ENCODE measurements at places on chromosomes 1 and 21. TPM values are rescaled to one million over a fixed set of nuclear protein-coding genes. Genes with fewer than 3 reads are reported as not detected.

Gene OTUD7B
- 18.8 TPM for total RNA-seq

- DNase-seq = no peak
Measured at GRCh38 chr1:64848803-64849202, 103.9 kb downstream of the RAVER2 start.

Gene MYOC
- total RNA-seq = not detected

Gene MIXL1
- total RNA-seq = not detected

Gene ZNF436
- 7.4 TPM for total RNA-seq
